ENCODE measurements at places on chromosomes 2 and 18.

DNA sequence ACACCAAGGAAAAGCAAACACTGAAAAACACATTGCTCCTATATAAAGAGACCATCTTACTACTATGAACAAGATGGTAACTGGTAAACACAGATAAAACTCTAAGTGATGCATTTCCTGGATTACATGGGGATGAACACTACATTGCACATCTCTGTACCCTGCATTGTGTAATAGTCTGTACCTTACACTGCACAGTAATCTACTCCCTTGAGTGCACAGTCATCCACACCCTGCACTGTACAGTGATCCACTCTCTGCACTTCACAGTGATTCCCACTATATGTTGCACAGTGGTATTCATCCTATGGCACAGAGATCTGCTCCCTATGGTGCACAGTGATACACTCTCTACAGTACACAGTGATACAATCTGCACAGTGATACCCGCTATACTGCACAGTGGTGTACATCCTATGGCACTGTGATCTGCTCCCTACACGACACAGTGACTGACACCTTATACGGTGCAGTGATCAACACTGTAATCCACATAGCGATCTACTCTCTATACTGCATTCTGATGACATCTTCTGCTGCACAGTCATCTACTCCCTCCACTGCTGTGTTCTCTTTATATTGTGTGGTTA is 462.2 kb upstream of the RGPD4 start:
- no peak for DNase-seq

DNA sequence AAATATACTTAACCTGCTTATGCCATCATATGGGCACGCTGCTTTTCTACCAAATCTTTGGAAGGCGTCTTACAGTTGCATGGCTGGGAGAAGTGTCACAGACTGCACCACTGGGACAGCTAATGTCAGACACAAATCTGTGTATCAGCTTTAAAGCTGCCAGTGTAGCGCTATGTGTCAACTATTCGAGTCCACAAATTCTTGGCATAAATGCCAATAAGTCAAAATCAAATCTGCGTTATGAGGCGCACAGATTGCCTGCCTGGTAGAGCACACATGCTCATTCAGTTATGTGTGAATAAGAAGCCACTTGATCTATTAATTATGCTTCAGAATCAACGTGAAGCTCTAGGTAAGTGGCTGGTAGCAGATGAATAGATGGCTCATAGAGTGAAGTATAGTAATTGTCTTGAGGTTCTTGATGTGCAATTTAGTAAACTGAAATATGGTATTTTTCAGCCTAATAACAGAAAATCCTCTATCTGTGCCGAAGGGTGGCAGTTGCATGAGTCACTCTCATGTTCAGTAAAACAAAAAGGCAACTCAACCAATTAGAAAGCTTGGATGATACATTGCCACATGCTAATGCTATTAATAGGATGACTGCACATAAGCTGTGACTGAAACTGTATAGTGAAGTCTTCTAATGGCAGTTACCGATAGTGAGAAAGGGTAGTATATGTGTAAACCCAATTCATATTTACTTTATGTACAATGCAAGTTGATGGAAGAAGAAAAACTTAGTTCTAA is 52.0 kb downstream of the DCC start:
- DNase-seq = no peak

DNA sequence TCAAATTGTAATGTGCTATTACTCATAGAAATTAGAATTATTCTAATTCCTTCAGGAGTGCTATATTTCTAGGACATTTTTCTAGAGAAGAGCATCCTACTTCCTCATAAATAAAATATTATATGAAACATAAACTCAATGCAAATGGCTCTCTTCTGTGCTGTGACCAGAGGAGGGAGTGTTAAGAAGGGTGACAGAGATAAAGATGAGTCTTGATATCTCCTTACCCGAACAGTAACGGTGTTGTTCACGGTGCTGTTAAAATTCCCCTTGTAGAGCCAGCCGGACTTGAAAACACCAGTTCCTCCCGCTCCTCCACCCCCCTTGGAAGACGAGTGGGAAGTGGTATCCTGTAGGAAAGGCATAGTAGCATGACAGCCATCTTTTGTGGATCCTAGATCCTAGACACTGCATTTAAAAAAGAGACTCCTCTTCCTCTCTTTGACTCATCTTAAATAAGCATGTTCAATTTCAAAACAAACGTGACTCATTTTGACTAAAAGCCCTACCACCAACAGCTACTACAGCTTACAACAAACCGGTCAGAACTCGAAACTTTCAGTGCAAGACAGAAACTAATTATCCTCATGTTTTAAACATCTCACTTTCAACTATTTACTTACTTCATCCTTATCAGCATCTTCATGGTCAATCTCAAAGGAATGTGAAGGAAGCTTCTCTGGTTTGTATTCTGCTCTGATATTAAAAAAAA is 156.3 kb downstream of the DOCK10 start:
- DNase-seq = no peak

GRCh38 chr2:124018890-124019289 is 6.2 kb upstream of the CNTNAP5 start:
- no peak for DNase-seq

DNA sequence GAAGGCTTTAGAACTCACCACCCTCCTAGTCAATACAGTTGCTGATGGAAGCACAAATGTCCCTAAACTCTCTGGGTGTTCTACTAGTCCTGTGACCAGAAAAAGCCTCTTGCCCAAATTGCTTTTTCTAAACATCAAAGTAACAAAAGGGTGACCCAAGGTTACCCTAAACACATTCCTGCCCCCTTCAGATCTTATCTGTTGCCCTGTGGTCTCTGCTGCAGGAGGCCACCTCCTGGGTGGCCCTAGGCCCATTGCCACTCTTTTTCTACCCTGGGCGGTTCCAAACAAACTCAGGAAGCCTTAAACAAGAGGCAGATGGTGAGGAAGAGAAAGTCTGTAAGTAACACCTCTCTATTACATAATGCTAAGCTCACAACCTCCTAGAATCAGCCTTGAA is 3.3 kb downstream of the RNF152 start:
- no peak for DNase-seq

GRCh38 chr2:35409762-35410161 is 945.8 kb upstream of the CRIM1 start:
- DNase-seq = no peak

DNA sequence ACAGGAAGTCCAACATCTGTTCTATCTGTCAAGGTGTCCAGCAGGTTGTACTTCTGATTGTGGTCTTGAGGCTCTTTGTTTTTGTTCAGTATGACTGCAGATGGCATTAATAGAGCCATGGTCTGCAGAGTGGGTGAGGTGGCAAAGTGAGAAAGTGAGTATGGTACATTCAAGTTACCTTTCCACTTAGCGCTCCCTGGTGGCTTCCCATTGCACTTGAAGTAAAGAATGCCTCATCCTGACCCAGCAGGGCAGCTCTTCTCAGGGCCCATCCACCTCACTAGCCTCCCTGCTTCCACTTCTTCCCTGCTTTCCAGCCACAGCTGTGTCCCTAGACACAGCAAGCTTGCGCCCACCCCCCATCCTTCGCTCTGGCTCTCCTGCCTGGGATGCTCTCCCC is 148.0 kb upstream of the ALPP start:
- DNase-seq = no peak

- no peak for DNase-seq
Observed at GRCh38 chr2:64059270-64059669, 40.0 kb upstream of the VPS54 start.

DNA sequence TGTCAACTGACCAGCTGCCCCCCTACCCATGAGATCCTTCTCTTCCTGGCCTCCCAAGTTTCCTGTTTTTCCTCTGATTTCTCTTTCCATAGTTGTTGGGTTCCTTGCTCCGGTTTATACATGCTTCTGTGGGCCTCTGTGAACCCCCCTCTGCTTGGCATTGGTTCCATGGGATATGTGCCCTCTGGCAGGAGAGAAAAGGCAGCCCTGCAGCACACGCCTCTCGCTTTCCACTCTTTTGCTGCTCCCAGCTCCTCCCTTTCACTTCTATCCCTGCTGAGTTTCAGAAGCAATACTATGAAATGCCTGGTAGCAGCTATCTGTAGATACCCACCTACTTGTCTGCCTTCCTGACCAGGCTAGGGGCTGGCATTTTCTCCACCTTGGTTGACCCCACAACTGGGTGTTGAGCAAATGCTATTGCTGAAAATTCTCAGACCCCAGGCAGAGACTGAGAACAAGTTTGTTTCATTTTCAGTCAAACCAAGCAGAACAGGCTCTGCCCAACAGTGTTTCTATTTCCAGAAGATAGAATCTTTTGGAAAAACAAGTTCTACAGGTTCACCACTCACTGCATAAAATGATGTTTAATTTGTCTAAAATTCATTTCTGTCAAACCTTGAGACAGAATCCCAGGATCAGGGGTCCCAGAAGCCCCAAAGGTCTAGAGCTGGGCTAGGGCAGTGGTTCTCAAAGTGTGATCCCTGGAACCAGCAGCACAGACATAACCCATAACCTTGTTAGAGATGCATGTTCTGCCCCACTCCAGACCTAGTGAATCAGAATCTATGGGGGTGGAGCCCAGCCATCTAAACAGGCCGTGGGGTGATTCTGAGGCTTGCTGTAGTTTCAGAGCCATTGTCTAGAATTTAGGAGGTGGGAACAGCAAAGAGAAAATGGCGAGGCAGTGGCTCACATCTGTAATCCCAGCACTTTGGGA is 13.4 kb downstream of the CAPG start:
- DNase-seq = peak; percentile 36

- DNase-seq = no peak
Observed at GRCh38 chr2:15850534-15850933, 89.8 kb upstream of the MYCN start.

DNA sequence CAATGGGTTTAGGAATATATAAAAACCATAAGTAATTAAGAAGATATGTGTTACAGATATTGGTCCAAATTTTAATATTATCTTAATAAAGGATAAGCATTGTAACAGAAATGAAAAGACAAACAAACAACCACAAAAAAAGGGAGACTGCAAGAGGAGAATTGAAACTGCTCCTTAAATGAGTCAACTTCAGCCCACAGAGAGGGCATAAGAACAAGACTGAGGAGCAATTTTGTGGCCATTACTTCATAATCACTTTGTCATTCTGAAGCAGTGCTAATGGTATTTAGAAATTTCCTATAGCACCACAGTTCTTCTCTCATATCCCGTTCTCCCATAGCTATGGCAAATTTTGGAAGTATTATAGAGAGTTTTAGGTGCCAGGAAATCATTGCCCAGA is 193.2 kb upstream of the HNMT start:
- no peak for DNase-seq

GRCh38 chr2:237704501-237705434 is 77.4 kb downstream of the LRRFIP1 start:
- no peak for DNase-seq

DNA sequence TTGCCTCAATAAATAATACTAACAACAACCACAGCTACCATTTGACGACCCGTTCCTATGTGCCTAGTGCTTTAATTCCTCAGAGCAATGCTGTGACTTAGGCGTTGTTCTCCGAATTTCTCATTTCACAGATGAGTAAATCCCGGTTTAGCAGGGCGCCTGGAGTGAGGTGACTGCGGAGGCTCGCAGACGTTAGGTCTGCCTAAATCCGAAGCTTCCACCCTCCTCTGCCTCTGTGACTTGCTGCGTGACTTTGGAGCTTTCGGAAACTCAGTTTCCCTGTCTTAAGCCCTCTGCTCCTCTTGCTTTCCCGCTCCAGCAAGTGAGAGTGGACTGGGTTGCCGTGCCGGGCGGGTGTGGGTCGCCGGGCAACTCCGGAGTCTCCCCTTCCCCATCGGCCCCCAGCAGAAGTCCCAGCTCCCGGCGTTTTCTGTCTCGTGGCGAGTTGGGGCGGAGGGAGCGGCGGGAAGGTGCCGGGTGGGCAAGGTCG is 711 bp upstream of the ATOH8 start:
- no peak for DNase-seq

GRCh38 chr2:64393383-64394010 is 60.5 kb upstream of the LGALSL start:
- no peak for DNase-seq

GRCh38 chr18:62944454-62944853 is 229.1 kb downstream of the PHLPP1 start:
- no peak for DNase-seq

- DNase-seq = no peak
Observed at GRCh38 chr18:36535202-36535935, 237.9 kb downstream of the FHOD3 start.

- no peak for DNase-seq
Observed at GRCh38 chr18:51390702-51391101, 193.2 kb upstream of the MEX3C start.

- no peak for DNase-seq
Observed at GRCh38 chr18:75162467-75162866, 46.5 kb downstream of the PTGR3 start.

- DNase-seq = no peak
Observed at GRCh38 chr2:43855292-43855691, 16.5 kb downstream of the ABCG8 start.

GRCh38 chr2:208872591-208872990 is 466.0 kb downstream of the PTH2R start:
- DNase-seq = no peak

DNA sequence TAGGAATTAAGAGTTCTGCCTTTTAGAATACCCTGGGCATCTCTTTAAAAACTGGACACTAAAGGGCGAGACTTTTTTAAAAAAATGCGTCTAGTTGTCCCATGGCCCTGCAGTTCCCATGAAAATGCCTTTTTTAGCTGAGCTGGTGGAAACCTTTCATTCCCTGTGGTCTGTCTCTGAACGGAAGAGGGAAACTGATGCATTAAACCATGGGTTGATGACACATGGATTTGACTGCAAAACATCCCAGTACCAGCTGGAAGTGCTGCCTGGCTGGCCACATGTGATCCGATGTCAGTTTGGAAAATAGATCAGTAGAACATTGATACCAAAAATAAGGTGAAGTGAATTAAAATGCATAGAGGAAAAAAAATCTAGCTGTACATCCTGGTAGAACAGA is 129.2 kb downstream of the MYO1B start:
- no peak for DNase-seq

DNA sequence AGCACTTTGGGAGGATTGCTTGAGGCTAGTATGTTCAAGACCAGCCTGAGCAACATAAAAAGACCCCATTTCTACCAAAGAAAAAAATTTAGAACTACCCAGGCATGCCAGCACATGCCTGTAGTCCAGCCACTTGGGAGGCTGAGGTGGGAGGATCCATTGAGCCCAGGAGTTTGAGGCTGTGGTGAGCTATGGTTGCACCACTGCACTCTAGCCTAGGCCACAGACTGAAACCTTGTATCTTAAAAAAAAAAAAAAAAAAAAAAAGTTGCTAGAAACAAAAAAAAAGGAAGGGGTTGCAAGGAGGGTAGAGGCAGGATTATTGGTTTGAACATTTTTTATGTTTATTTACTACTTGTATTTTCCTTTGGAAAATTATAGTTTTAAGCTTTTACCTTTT is 4.8 kb downstream of the SEC11C start:
- no peak for DNase-seq

GRCh38 chr2:43158259-43158880 is 68.0 kb downstream of the ZFP36L2 start:
- DNase-seq = peak; percentile 90

DNA sequence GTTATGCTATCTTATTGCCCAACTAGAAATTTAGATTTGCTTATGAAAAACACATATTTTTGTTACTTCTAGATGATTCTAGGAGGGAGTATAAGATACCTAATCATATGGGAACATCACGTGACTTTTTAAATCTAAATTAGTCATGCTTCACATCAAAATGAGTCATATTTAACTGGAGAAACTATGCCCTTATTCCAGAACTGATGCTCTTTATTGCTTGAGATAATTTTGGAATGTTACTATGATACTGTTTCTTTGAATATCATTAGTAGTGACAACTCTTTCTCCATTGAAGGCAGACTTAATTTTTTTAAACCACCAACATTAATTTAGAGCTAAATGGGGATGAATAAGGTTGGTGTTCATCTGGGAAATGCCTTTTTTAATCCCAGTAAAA is 19.9 kb upstream of the ELAC1 start:
- DNase-seq = no peak

GRCh38 chr2:118197011-118197675 is 108.9 kb downstream of the INSIG2 start:
- DNase-seq = no peak
